ENCODE measurements at places on chromosomes 6 and 20.
A peak's percentile ranks its signal among the peaks of the same experiment; 100 is the strongest.

- no peak for DNase-seq
These were observed 29.9 kb downstream of the CDH26 start for GRCh38 chr20:59988141-59988540.

- peak; percentile 71 for DNase-seq
These were observed at the start of gene KCNB1 for GRCh38 chr20:49482621-49483017. Gene KCNB1, minus strand, starts transcription at chr20:49482668. Its CDS starts 188 bp downstream, at chr20:49482480.

- no peak for DNase-seq
These were observed 182.7 kb upstream of the OLIG3 start for GRCh38 chr6:137676888-137677287.

DNA sequence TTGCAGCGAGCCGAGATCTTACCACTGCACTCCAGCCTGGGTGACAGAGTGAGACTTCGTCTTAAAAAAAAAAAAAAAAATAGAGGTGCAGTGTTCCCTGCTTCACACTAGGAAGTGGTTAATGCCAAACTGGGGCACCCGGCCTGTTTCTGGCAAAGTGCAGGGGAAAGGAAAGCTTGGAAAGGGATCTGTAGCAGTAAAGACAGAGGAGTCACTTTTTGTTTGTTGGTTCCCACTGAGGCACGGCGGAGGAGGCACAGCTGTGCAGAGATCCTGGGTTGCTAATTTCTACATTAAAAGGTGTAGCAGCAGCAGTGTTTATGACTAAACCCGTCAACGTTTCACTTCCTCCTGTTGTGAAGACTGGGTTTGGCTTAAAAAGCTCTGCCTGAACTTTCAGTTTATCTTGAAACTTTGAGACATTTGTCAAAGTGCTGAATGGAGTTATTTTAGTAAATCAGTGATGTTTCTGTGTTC lies 125.6 kb downstream of the CARMIL1 start:
- DNase-seq: no peak

DNA sequence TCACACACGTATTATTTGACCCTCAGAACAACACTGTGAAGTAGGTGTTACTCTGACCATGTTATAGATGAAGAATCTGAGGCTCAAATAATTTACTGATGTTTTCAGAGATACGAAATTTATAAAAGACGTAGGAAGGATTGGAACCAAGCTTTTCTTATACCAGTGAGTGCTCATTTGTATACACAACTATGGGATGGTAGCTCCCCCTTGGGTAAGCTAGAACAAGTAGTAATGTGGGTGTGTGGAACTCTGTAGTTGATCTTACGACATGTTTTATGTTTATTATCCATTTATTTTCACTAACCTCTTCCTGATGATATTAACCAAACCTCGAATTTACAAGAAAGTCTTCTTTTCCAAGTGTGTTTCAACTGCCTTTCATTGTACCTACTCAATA lies 248.5 kb downstream of the NKAIN2 start:
- DNase-seq: no peak

DNA sequence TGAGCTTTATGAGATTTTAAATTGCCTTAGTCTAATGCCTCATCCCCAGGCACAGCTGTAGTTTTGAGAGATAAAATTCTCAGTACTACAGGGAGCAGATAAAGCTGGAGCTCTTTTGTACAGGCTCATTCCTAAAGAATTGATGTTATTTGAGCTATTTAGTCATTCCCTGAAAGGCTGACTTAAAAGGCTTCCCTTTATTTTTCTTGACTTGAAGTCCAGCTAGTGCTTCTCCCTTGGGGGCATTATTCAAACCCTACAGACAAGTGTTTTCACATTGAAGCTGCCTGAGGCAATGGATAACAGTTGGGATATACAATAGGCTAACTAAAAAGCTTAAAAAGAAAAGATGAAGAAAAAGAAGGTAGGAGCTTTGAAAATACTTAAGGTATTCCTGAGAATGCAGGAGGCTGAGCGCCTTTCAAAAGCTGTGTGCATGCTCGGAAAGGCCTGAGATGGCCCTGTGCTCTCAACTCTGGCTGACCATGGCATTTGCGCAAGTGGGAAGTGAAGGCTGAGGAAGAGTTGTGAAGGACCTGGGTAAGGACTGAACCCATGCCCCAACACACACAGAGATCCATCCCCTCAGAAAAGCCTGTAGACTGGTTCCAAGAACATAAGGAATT lies 315.1 kb downstream of the SMOC2 start:
- DNase-seq: peak; percentile 22

DNA sequence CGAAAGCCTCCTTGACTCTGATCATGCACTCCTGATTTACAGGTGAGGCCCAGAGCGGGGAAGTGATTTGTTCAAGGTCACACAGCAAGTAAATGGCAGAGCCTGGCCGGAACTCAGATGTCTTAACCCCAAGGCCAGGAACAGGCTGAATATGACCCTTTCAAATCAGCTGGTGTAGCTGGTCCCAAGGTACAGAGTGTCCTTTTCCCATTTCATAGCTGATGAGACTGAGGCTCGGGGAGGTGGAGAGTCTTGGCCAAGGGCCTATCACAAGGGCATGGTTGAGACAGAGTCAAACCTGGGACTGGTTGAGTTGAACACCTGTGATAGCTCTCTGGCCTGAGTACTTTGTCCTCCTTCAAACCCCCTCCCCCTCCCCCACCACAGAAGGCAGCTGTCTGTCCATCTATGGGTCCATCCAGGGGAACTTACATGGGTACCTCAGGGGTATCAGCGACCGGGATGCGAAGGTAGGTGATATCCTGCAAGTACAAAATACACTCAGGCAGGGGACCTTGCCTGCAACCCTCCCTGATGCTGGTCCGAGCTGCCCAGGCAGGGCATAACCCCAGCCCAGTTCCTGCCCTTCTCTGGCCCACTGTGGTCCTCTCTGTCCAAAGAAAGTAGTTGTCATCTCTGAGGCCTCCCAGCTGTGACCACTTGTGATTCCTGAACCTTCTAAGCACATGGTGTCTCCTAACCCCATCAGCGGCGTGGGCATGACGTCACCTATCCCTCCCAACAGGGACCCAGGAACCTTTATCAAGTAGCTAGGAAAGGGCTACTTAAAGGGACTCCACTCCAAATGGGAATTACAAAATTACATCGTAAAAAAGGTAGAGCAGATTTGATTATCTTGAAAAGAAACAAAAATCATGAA lies 5.6 kb downstream of the DUSP15 start:
- no peak for DNase-seq

GRCh38 chr6:91822581-91822980 lies 1235.7 kb upstream of the MAP3K7 start:
- DNase-seq: no peak

GRCh38 chr6:122078481-122078880 lies 321.0 kb upstream of the HSF2 start:
- no peak for DNase-seq

- DNase-seq: no peak
These were observed 74.7 kb upstream of the MAFB start for GRCh38 chr20:40763646-40764295.

GRCh38 chr20:33176101-33176500 lies 8.1 kb downstream of the BPIFA2 start:
- no peak for DNase-seq

DNA sequence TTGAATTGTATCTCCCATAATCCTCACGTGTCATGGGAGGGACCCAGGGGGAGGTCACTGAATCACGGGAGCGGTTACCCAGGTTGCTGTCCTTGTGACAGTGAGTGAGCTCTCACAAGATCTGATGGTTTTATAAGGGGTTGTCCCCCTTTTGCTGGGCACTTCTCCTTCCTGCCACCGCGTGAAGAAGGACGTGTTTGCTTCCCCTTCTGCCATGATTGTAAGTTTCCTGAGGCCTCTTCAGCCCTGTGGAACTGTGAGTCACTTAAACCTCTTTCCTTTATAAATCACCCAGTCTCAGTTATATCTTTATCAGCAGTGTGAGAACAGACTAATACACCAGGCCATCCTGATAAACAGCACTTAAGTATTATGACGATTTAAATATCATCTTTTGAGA lies 9.0 kb upstream of the MRGBP start:
- no peak for DNase-seq

DNA sequence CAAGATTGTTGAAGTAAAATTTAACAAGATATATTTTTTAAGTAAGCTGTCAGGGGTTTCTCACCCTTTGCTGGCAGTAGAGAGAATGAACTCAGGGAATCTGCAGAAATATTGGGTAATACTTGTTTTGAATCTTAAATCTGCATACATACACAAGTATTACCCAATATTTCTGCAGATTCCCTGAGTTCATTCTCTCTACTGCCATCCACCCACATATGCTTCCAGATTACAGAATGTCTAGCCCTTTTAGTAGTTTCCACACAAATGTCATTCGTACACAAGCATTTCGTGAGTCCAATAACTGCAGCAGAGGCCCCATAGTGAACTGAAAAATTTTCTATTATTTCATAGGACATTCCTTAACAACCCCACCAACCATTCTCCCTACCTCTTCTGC lies 69.6 kb upstream of the TNFRSF21 start:
- no peak for DNase-seq

GRCh38 chr6:43089874-43090558 lies 13.9 kb downstream of the PTK7 start:
- DNase-seq: no peak

- no peak for DNase-seq
These were observed 92.3 kb downstream of the RNF182 start for GRCh38 chr6:14016935-14017625.

DNA sequence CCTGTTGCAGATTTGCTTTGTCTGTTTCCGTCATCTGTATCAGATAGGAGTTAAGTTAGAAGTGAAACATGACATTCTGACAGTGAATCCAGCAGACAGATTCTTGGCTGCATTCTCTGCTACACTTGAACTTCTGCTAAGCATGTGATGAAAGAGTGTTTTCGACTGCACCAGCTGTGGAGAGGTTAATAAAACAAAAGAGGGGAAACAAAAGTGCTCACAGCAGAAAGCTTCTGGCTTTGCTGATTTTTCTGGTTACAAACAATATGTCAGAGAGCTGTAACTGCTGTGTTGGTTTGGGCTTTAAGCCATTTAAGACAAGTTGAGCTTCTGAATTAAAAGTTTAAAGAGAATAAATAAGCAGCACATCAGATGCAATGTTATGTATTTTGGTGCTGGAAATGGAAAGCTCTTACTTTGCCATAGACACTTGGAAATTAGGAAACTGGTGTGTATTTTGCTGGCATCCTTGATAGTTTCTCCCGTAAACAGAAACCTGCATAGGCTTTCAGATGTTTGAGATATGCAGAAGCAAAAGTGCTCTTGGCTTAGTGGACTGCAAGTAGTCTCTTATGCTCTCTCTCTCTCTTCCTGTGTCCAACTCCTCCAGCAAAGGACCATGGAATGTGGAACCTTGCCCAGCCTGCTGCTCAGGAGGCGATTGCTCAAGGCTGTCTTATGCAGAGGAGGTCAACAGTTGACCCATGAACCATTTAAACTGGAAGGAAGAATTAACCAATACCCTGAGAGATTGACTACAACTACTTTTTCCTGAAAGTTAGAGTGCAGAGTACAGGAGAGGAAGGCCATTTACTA lies 104.9 kb downstream of the RPS12 start:
- DNase-seq: peak; percentile 55

GRCh38 chr20:57584768-57585461 lies 24.0 kb downstream of the PCK1 start:
- no peak for DNase-seq

DNA sequence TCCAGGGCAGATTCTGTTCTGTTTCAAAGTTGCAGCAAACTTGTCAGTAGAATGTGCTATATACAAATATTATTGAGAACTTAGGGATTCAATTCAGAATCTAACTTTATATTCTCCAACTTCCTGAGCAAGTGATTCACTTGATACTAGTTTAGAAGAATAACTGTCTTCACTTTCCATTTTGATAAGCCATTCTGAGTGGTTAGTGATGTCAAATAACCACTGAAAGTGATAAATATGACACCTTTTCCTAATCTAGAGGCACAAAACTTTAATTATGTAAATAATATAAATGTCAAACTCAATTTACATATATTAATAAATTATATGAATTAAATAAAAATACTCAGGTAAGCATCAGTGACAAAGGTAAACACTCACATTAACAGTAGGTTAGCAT lies 20.5 kb upstream of the SIM1 start:
- no peak for DNase-seq

GRCh38 chr6:119361209-119361608 lies 11.6 kb upstream of the MAN1A1 start:
- DNase-seq: no peak

- DNase-seq: no peak
These were observed 64.7 kb upstream of the RPS6KA2 start for GRCh38 chr6:166691746-166692145.

DNA sequence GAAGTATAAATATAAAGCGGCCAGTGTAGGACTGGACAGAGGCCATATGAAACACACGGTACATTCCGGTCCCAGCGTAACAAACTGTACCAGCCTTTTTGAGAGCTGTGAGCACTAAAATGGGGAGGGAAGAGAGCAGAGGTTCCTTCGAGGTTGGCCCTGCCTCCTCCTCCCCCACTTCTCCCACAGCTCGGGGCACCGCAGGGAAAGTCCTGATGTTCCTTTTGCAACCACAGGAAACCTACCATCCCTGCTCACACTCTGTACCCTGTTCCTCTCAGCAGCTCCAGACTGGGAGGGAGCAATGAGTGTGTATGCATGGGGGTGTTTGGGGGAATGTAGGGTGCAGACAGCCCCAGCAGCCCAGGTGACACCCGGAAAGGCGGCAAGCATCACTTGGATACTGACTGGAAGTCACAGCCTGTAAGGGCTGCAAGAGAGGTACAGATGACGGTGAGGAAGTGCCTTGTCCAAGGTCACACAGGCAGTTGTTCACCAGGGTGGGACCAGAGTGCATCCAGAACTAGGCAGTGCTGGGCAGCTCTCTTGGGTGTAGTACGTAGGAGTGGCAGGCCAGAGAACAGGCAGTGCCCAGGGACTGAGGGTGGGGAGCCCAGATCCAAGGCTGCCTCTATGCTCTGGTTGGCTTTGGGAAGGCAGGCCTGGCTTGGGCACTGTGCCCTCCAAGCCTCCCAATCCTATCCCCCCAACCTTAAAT lies 11.0 kb upstream of the ARMC12 start:
- no peak for DNase-seq

- DNase-seq: no peak
These were observed 84.4 kb upstream of the ID4 start for GRCh38 chr6:19752746-19753145.

GRCh38 chr6:168877821-168878282 lies 375.8 kb downstream of the THBS2 start:
- no peak for DNase-seq

DNA sequence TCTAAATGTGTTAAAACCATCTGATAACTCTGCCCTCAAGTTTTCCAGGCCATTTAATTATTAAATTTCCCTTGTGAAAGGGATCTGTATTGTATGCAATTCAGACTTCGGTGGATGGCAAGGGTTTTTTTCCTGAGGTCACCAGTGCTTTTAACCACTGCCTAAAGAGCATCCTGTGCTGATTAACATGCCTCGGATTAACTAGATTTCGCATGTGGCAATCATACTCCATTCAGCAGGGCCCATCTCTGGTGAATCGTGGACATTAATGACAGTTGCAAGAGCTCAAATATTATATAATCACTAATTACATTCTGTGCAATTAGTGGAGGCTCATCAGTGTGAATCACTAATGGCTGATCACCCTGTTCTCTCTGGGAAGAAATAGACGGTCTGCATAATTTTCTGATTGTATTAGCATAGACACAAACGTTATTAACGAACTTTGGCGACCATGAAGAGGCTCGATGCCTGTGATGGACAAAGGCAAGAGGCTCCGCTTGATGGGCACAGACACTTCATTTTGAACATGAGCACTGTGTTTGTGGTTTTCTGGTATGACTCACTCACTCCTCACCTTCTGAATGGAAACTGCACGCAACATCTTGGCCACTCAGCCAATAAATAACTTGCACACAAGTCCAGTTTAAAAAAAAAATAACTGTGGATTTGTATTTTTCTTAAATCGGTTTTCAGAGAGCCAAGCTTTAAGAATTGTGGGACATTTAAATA lies 31.4 kb downstream of the LINC00237 start:
- DNase-seq: no peak

GRCh38 chr20:19909725-19910124 lies 107.4 kb upstream of the NAA20 start:
- DNase-seq: no peak
